ENCODE measurements at places on chromosomes 4 and X. TPM values are rescaled to one million over a fixed set of nuclear protein-coding genes. Genes with fewer than 3 reads are reported as not detected.

CD38 gene
- 5.3 TPM for total RNA-seq

PRKG2 gene
- total RNA-seq = not detected

TET2 gene
- 6.3 TPM for total RNA-seq

UGT2A2 gene
- total RNA-seq = not detected

MAGEA9B gene
- total RNA-seq = not detected

RS1 gene
- not detected for total RNA-seq
